T-helper 2 cell treated with Interferon-gamma antibody and Interleukin-4, amounts not matched to agents 5 μg/mL and 100 μg/mL, for 36 hours (primary cell): ENCODE measurements at places on chromosomes 11 and 22.
A peak's percentile ranks its signal among the peaks of the same experiment; 100 is the strongest.

DNA sequence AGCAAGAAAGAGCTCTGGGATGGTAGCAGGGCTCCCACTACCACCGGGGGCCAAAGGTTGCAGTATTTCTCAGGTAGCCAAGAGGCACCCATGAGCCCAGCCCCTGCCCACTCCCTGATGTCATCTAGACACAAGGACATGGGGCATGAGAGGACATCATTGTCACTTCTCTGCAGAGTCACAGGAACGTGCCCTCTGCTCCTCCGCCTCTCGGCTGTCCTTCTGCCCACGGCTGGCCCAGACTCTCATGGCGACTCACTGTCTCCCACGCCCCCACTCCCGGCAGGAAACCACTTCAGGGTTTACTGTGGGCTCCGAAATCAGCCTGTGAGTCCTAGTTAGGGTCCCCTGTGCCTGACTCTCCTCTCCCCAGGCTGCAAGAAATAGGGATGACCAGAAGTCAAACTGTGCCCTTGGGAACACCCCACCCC, 1.8 kb upstream of the GAL start:
- peak; percentile 23 for DNase-seq

DNA sequence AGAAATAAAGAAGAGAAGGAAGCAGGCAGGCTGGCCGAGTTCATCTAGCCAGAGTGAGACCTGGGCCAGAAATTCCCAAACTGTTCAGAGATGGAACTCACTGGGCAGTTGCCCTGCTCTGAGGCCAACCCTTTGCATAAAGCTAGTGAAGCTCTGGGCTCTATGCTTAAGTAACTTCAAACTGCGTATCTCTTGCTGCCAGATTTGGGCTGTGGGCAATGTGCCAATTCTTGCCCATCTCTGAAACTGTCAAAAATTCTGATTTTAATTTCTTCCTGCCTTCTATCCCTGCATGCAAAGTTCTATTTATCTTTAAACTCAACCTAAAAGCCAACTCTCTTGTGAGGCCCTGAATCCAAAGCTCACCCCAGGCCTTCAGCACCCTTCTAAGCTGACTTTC, 36.2 kb upstream of the HEPHL1 start:
- DNase-seq: no peak

DNA sequence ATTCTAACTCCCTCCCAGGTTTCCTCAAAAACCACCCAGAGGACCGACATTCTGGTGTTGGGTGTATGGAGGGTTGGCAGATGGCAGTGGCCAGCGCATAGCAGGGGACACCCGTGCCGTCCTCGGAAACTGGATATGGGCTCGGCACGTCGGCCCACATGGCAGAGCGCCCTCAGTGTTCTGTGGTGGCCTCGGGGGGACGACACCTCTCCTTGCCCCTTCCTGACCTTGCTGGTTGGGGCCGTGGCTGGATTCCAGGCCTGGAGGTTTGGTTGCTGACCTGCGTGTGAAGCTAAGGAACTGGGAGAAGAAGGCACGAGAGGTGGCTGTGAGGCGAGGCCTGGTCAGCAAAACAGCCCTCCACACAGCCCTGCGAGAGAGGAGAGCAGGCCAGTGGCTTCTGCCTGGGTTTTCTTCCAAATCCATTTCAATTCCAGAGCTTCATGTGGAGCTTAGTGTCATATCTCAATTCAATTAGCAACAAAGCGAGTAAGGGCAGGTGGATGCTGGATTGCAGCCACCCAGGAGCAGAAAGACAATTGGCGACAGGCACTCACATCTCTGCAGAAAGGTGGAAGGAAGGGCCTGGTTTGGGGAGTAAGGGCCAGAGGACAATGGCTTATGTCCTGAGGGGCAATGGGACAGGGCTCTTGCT, 478.4 kb downstream of the BRD1 start:
- DNase-seq: no peak

- no peak for DNase-seq
Observed at GRCh38 chr11:118126082-118126838, 26.4 kb downstream of the SCN4B start.

DNA sequence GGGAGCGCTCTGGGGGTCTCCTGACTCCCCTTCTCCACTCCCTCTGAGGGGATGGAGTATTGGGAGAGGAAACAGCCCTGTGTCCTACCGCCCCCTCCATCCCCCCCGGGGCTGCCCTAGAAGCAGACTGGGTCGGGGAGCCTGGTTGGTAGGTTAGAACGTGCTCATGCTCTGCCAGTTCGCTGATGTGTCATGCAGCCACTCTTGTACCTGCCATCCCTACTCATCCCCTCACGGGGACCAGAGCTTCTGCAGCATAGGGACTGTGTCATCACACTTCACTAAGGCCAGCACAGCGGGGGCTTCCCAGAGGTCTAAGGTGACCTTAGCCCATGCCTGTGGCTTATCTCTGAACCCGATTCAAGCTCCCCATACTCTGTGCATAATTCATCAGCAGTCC, 4.7 kb downstream of the KCNJ1 start:
- no peak for DNase-seq

DNA sequence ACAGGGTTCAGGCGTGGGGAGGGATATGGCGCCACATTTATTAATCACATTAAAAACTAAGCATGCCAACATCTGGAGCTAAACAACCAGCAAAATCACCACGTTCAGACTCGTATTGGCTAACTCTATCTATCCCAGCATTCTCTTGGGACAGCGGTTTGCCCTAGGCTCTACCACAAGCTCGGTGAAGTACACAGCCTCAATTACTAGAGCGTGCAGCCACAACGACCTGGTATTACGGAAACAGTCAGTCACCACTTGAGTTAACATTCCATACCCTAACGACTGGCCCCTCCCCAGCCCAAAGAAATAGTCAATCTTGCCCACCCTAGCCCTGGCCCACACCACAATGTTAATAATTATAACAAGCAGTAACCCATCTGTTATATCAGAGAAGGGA, 32.1 kb downstream of the APOL5 start:
- DNase-seq: no peak

DNA sequence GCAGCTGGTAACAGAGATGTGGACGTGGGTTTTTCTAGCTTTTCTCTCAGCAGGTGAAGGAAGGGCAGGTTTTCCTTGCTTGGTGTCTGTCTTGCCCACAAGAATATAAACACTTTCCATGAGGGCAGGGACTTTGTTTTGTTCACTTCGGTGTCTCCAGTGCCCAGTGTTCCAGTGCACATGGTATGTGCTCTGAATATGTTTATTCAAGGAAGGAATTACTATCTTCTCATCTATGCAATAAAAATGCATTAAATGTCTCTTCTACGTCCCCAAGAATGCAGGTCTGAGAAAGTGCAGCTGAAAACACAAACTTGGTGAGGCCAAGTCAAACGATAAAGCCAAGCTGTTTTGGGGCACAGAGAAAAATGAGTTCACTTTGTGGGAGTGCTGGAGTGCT, 56.3 kb upstream of the PLET1 start:
- DNase-seq: no peak

DNA sequence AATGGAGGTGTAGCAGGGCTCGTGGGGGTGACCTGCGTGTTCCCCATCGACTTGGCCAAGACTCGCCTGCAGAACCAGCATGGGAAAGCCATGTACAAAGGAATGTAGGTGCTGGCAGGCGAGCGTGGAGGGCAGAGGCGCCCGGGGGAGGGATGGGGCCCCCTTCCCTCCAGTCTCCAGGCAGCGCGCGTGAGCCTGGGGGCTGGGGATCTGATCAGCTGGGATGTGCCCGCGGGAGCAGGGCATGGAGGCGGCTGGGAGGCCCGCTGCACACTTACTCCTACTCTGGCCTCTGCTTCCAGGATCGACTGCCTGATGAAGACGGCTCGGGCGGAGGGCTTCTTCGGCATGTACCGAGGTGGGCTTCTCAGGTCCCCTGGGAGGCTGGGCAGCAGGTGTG, 17.8 kb downstream of the SLC25A18 start:
- DNase-seq: no peak

- peak; percentile 10 for DNase-seq
Observed at GRCh38 chr22:29750559-29751538, 16.0 kb downstream of the ZMAT5 start.

- no peak for DNase-seq
Observed at GRCh38 chr11:77179048-77179447, 51.0 kb downstream of the MYO7A start.

GRCh38 chr11:130916910-130917309, 631 bp upstream of the SNX19 start:
- DNase-seq: no peak

- no peak for DNase-seq
Observed at GRCh38 chr22:19994851-19995610, 21.6 kb downstream of the ARVCF start.

DNA sequence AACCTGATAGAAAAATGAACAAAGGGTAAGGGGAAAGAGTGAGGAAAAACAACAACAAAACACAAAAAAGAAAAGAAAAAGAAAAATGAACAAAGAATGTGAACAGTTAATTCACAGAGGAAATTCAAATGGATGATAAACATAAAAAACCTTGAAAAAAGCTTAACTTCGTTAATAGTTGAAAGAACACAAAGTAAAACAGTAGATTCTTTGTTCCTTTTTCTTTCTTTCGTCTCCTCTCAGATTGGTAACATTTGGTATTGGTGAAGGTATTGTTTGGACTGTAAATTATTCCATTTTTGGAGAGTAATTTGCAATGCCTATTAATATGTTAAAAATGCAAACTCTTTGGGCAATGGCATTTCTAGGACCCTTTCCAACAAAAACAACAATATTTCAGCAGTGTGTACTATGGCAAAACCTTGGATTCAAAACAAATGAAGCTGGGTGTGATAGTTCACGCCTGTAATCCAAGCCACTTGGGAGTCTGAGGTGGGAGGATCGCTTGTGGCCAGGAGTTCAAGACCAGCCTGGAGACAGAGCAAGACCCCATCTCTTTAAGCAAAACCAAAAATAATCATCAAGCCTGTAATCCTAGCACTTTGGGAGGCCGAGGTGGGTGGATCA, 3.3 kb upstream of the BACE1 start:
- DNase-seq: no peak

- no peak for DNase-seq
Observed at GRCh38 chr11:82458761-82459160, 274.9 kb downstream of the FAM181B start.

- DNase-seq: no peak
Observed at GRCh38 chr11:134645576-134645975, 233.5 kb upstream of the B3GAT1 start.

DNA sequence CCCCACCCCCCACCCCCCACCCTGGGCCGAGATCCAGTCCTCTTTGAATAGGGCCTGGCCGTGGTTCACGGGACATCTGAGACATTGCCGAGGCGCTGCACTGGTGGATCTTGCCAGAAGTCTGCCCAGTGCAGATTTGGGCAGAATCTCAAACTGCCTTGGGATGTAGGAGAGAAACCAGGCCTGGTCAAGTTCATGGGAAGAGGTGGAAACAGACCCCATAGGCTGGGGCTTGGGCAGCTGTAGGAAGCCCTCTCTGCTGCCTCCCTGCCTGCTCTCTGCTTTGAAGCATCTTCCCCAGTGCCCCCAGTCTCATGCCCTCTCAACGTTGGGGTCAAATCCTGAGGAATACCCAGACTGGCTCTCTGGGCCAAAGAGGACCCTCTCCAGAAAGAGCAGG, 16.0 kb upstream of the PPP6R3 start:
- DNase-seq: no peak

DNA sequence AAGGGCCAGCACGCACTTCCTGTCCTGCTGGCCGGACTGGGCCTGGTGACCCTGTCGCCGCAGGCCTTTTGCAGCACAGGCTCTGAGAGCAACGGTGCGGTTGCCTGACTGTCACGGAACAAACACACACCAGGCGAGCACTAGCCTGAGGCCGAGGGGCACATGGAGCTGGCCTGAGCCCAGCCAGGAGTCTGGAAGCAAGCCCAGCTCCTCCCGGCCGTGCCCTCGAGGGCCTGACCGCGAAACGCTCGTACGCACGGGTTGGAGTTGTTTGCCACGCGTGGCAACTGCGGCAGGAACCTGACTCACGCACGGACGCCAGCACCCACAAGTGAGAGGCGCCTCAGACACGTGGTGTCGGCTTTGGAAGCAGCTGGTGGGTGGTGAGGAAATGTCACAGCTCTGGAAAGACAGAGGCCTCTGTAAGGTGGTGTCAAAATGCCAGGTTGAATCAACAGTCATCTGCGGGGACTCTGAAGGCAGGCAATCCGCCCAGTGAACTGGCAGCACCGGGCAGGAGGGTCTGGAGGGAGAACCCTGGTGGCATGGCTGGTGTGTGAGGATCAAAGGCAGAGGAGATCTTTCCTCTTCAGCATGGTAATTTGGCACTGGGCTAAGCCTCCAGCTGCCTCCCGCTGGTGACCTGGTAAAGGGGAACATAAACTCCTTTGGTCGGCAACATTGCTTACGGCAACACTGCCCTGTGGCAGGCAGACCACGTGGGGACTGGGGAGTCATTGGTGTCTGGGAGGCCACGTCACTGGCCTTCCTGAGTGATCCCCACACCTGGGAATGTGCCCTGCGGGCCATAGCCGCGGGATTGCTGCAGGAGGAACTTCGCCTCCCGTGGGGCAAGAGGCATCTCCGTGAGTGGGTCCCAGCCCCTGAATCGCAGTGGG, 15.3 kb upstream of the IL17REL start:
- peak; percentile 36 for DNase-seq

- DNase-seq: no peak
Observed at GRCh38 chr11:124043420-124043819, 2.3 kb upstream of the OR10G7 start.

DNA sequence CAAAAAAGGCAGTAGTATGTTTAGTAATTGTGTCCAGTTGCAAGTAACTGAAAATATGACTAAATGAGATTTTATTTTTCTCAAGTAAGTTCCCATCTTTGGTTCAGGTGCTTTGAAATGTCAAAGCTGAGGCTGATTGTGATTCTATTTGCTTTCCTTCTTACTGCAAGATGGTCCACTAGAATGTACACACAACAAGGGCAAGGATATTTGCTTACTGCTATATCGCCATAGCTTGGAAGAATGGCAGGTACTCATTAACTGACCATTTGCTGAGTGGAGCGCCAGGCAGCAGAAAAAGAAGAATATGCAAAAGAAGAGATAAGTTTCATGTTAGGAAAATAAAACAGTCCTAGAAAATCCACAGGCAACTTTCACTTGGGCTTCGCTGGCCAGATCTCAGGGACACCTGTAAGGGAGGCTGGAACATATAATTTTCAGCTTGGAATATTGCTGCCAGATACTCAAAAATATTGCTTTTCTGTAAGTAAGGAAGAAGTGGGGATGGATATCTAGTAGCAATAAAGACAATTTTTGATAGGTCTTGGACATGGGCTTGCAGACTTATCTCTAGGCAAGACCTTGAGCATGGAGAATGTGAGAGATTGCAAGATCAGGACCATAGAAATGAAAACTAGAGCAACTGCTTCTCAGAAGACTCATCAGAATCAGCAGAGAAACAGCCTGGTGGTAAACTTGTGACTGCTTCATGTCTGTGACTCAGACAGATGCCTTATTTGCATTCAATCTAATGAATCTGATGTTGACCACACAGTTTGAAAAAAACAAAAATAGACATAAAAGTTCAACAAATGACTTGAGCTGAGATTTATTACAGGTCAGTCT, 44.8 kb upstream of the OR9Q1 start:
- no peak for DNase-seq

GRCh38 chr11:1310772-1311468, 1.5 kb upstream of the TOLLIP start:
- DNase-seq: no peak

GRCh38 chr11:108901359-108901758, 236.5 kb downstream of the DDX10 start:
- no peak for DNase-seq
